ENCODE measurements at places on chromosomes 1 and 21.

- no peak for DNase-seq
These were observed 28.8 kb upstream of the LRRN2 start for GRCh38 chr1:204714194-204714860.

DNA sequence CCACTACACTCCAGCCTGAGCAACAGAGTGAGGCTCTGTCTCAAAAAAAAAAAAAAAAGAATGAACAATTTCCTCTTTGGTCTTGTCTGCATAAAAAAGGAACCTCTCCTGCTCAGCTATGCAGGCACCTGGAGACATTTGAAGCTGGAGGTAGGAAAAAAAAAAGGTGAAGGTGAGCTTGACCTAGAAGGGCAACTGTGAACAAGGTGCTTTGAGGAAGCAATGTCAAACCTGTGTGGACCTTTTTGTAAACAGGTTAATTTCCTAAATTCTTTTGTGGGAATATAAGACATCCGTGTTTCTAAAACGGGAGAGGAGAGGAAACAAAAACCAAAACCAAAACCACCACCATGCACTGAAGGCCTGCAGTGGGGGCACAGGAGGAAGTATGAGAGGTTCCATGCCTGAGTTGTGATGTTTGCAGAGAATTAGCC, 77.5 kb downstream of the SLC45A1 start:
- DNase-seq = no peak

DNA sequence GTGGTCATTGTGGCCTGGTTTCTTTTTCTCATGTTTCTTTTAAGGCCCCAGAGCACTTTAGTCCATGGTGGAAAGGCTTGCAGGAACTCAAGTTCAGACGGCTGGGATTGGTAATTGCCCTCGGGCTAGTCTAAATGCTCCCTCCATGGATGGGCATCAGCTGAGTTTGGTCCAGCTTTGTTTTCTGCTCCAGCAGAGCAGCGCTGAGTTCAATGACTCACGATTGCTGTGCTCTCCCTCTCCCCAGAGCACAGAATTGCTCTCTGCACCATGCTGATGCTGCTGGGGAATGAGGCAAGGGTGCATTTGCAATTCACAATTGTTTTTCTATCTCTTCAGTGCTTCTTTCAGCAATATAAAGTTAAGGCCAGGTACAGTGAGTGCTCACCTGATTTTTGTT, 1.8 kb upstream of the OR2T6 start:
- DNase-seq = no peak

DNA sequence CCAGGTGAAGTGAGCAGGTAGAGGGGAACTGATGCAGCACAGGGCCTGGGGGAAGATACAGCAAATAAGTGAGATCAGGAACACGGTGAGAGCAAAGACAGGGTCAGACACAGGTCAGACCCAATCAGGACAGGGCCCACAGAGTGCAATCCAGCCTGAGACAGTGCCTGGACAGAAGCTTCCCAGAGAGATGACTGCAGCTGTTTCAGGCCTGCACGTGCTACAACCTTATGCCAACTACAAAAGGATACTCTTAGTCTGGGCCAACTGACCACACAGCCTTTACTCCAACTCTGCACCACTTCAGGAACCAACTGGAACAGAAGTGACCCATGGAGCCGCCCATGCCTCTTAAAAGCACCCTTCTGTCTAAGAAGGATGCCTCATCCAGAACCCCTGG, 228.0 kb downstream of the TOMM20 start:
- DNase-seq = no peak

- DNase-seq = no peak
These were observed 606 bp upstream of the FMO4 start for GRCh38 chr1:171313319-171313834.

All from left renal cortex interstitium (tissue), 4 donors.